Bronchial epithelial cell (primary cell): ENCODE measurements at places on chromosomes 1 and 21.
A peak's percentile ranks its signal among the peaks of the same experiment; 100 is the strongest.

DNA sequence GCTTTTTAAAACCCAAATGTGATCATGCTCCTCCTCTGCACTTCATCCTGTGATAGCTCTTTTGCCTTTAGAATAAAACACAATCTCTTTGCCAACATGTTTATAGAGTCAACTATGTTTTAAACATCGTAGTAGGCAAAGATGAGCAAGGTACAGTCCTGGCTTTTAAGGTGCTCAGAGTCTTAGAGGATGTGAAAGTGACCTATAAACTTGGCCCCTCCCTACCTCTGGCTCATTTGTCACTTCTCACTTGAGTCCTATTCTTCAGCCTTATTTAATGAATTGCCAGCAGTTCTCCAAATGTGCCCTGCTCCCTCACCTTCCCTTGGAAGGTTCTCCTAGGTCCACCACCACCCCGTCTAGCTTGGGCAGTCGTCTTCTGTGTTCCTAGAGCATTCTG, 617.0 kb upstream of the NR5A2 start:
- DNase-seq = no peak

DNA sequence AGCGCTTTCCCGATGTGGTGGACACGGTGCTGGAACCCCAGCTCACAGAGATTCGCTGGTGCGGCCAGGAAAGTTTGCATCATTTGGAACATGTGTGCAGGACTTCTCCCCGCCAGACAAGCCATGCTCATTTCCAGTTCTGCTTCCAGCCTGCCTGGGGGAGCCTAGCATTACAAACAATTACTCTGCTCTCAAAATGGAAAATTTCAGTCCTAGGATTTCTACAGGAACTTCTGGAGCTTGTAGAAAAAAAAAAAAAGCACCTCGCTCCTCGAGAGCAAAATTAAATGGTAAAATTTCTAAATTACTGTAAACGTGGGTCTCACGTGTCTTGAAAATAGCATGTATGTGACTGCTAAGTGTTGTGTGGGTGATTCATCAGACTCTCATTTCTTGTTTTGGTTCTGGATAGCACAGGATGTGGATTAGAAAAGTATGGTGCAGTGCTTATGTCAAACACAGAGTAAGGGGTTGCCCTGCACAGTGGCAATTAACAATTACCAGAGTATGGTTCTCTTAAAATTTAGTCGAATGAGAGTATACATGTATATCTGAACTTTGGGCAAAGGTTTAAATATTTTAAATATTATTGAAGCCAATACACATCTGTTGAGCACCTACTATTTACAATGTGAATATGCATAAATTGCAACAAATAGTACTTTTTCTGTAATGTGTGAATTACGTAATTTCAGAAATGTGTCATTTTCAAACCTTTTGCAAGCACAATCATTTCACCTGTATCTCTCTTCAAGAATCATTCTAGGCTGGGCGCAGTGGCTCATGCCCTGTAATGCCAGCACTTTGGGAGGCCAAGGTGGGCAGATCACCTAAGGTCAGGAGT, 61.8 kb upstream of the PTGFRN start:
- DNase-seq = peak; percentile 52

- DNase-seq = no peak
Measured at GRCh38 chr1:182332261-182333060, 59.1 kb downstream of the GLUL start.

DNA sequence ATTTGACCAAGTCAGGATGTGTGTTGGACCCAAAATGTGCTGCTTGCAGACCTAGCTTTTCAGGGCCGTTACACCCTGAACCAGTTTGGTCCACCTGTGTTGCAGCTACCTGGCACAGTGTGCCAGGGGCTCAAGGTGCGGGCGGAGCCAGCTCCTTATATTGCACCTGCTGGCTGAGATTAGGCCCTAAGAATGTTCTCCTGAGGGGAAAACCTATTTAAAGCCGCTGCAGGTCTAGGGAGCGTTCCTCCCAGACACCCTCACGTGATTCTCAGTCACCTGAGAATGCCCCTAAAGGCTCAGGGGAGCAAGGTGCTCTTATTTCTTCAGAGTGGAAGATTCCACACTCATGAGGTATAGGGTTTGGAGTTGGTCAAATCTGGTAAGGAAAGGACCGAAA, 12.0 kb downstream of the GSTM3 start:
- no peak for DNase-seq

GRCh38 chr1:171909711-171910110, 68.4 kb downstream of the DNM3 start:
- DNase-seq = no peak

DNA sequence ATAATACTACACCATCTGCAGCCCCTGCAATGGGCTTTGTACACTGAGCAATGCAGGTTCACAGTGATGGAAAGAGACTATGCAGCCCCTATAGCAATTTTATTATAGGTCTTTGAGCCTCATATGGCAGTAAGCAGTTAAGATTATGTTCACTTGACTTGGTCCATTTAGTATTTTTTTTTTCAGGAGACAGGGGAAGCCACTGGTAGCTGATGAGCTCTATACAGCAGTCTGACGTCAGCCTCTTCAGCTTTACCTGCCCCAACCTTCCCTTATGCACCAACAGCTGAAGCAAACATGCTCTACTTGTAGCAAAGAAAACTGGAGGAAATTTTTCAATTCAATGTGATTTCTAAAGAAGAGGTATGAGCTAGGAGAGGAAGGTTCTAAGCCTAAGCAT, 32.2 kb downstream of the AIDA start:
- DNase-seq = no peak

- DNase-seq = no peak
Measured at GRCh38 chr1:18536356-18536755, 55.6 kb downstream of the KLHDC7A start.

- no peak for DNase-seq
Measured at GRCh38 chr1:204495777-204496176, 1.2 kb upstream of the PIK3C2B start.

DNA sequence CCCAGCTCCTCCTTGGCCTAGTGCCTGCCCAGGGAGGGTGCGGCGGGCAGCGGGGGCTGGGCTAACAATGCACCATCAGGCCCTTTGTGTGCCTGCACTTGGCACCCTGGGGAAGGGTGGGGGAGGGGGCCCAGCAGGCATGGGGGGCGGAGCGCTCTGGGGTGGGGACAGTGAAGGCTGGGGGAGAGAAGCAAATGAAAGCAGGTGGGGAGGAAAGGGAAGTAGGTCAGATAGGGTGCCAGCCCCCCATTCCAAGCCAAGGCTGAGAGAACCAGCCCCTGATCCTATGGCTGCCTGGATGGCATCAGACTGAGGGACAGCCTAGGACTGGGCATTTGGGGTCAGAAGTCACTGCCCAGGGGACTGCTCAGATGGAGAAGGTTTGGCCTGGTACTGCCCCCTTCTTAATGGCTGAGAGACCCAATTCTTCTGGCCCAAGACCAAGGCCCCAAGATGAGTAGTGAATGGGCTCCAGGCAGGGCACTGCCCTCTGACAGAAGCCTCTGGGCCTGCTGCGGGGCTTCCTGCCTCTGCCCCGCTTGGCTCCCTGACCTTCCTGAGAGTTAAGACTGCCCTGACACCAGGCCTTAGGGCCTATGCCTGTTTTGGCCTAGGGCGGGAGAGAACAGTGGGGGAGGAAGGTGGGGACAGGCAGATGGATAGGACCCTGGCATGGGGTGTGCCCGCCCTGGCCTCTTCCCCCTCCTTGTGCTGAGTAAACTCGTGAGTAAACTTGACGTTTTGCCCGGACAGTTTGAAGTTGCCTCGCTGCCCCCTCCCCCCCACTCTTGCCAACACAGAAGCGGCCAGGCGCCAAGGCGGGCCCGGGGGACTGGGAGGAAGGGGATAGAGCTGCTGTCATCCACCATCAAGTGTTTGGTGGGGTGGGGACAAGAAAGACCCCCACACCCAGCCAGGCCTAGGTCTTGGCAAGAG, 2.7 kb downstream of the ZBTB7B start:
- DNase-seq = peak; percentile 75

GRCh38 chr1:150568594-150568966, 10.8 kb downstream of the MCL1 start:
- DNase-seq = no peak

- no peak for DNase-seq
Measured at GRCh38 chr1:198986442-198986841, 347.6 kb downstream of the PTPRC start.

DNA sequence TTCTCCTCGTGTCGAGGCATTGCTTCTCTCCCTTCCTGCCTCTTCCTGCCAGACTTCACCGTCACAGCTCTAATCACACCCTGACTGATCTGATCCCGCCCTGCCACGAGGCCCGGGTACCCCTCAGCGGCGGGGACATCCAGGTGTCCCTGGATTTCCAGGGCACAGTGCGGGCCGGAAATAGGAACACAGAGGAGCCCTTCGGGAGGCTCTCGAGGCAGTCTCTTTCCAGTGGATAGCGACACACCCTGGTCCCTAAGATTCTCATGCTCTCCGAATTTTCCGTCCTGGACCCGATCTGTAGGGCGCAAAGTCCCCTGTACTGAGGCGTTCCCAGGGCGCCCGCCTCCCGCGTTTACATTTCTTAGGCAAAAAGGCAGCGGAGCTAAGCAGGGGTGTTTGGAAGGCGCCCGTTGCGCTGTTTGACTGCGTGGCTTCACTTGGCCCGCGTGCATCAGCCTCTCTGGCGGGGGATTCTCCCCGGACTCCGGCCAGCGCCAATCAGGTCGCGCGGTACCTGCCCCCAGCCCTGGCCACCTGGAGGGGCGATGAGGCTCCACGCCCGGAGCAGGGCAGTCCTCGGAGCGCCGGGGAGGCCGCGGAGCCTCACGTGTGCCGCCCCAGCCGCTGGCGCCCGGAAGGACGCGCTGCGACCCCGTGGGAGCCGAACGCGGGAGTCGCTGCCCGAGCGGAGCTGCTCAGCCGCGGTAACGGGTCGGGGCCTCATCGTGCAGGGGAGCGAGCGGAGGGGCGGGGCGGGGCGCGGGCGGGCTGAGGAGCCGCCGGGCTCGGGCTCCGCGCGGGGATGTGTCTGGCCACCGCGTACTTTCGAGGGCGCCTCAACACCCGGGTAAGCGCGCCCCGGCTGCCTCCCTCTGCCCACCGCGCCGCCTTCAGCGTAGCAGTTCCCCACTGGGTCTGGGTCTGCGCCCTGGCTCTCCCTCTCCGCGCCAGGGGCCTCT, at the start of gene FAM163A:
Gene FAM163A, plus strand, starts transcription at position 575 of the 962 bp plus-strand sequence. CDS start 69,807 bp downstream, outside the sequence.
- no peak for DNase-seq

DNA sequence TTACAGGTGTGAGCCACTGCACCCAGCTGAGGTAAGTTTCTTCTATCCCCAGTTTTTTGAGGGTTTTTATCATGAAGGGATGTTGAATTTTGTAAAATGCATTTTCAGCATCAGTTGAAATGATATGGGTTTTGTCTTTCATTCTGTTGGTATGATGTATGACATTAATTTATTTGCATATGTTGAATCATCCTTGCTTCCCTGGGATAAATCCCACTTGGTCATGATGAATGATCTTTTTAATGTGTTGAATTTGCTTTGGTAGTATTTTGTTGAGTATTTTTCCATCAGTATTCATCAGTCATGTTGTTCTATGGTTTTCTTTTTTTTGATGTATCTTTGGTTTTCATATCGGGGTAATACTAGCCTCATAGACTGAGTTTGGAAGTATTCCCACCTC, 141.0 kb downstream of the RPS6KC1 start:
- no peak for DNase-seq

DNA sequence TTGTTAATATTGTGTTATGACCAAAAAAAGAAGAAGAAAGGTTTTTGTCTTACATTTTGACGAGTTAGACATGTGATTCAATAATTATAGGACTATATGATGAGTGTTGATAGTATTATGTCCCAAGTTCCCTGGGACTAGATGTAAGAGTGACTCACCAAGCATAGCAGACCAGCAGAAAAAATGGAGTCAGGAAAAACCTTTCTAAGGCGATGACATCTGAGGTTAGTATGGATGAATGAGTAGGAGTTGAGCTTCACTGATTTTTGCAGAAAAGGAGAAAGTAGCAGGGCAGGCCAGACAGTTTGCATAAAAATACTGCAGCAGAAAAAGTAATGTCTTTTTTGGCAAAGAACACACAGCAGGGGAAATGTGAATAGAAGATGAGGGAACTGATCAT, 1041.3 kb upstream of the ADGRL4 start:
- peak; percentile 35 for DNase-seq

GRCh38 chr1:46532095-46532494, 19.4 kb downstream of the KNCN start:
- DNase-seq = no peak

- DNase-seq = no peak
Measured at GRCh38 chr1:217139513-217139912, 416.3 kb upstream of the ESRRG start.

GRCh38 chr1:181984006-181984405, 77.5 kb downstream of the ZNF648 start:
- no peak for DNase-seq

GRCh38 chr1:173418107-173418985, 58.8 kb upstream of the PRDX6 start:
- no peak for DNase-seq

DNA sequence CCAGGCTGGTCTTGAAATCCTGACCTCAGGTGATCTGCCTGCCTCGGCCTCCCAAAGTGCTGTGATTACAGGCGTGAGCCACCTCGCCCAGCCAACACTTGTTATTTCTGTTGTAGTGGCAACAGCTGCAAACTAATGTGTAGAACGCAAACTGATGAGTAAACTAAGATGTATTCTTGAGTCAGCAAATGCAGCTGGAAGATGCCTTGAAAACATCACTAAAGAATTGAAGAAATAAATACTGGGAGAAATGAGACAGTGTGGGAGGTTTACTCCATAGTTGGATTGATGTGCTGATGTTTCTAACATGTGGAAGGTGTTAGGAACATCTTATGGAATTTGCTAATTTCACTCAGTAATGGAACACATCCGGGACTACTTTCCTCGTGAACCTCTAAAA, 61.3 kb upstream of the KCNE2 start:
- no peak for DNase-seq

GRCh38 chr1:230171356-230172015, 104.4 kb downstream of the GALNT2 start:
- DNase-seq = peak; percentile 22

DNA sequence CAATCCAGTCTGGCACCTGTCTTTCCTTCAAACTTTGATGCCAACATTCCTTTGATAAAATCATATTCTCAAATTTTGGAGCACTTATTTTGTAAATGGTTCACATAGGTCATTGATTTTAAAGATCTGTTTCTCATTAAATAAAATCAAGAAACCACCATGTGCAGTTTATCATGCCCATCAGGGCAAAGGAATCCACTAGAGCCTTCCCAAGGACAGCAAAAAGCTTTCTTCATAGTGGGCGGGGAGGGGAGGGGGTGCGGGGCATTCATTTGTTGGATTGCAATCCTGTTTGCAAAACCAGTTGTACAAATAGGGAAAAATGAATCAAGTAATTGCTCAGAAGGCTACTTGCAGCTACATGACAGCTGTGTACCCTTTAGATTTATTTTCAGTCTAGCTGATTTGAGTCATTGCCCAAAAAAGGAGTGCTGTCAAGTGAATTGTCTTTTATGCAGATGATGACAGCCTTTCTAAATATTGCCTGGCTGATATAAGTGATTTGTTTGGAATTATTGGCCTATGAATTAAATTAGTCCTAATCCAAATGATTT, 23.0 kb downstream of the LRRC8B start:
- DNase-seq = peak; percentile 99

GRCh38 chr21:36663033-36663855, 35.7 kb upstream of the SIM2 start:
- DNase-seq = peak; percentile 57
